ENCODE measurements at places on chromosomes 6 and 20.
A peak's percentile ranks its signal among the peaks of the same experiment; 100 is the strongest.

- peak; percentile 25 for DNase-seq
Measured at GRCh38 chr6:132933090-132933489, 118.7 kb downstream of the RPS12 start.

DNA sequence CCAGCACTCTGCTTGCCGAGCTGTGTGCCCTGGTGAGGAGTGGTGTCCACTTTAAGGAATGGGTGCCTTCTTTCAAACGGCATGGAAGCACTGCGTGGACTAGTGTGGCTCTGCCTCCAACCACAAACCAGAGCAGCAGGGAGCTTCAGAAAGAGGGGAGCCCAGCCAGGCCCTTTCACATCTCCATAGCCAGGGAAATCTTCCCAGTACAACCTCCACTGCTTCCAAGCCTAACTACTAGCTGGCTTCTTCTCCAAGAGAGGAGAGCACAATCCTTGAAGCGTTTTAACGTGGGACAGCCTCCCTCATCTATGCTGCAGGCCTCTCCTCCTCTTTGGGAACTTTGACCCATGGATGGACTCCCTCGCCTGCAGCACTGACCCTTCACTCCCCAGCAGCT lies 26.7 kb downstream of the TNXB start:
- DNase-seq: no peak

GRCh38 chr6:50655848-50656453 lies 57.4 kb upstream of the TFAP2D start:
- DNase-seq: no peak

DNA sequence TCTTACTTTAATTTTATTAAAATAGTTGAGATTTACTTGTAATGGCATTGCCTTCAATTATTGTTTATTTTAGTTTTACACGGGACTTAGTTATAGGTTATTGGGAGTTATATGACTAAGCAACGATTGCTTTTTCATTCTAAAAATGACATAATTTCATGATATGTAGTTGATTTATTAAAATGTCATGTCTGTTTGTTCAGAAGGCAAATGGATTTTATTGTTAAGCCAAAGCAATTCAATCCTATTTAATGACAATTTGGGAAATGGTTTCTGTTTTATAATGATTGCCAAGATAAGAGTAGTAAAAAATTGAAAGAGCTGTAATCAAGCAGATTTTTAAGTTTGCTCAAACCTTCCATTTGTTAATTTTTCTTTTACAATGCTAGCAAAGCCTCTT lies 74.7 kb downstream of the PHACTR2 start:
- no peak for DNase-seq

DNA sequence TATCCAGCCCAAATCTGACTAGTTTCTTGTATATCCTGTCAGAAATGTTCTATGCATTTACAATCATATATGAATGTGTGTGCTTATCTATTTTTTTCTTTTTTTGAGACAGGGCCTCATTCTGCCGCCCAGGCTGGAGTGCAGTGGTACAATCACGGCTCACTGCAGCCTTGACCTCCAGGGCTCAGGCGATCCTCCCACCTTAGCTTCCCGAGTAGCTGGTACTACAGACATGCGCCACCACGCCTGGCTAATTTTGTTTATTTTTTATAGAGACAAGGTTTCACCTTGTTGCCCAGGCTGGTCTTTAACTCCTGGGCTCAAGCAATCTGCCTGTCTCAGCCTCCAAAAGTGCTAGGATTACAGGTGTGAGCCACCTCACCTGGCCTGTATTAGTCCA lies 3.0 kb upstream of the RAB44 start:
- no peak for DNase-seq

DNA sequence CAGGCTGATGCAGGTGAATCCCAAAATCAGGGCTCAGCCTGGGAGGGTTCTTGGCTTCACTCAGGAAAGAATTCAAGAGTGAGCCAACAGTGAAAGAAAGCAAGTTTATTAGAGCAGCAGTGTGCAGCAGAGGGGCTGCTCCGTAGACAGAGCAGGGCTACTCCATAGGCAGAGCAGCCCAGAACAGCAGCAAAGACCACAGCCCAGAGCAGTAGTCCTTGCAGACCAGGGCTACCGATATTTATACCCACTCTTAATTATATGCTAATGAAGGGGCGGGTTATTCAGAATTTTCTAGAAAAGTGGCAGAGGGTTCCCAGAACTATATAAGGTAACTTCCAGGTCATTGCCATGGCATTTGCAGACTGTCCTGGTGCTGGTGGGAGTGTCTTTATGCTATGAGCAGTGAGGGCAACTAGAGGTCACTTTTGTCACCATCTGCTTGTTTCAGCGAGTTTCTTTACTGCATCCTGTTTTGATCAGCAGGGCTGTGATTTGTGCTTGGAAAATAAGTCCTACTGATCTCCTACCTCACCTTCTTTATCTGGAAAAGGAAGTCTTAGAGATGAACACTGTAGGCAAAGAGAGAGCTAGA lies 39.8 kb upstream of the PTPN1 start:
- no peak for DNase-seq

- DNase-seq: no peak
Measured at GRCh38 chr20:5592823-5593739, 157.1 kb upstream of the SHLD1 start.

DNA sequence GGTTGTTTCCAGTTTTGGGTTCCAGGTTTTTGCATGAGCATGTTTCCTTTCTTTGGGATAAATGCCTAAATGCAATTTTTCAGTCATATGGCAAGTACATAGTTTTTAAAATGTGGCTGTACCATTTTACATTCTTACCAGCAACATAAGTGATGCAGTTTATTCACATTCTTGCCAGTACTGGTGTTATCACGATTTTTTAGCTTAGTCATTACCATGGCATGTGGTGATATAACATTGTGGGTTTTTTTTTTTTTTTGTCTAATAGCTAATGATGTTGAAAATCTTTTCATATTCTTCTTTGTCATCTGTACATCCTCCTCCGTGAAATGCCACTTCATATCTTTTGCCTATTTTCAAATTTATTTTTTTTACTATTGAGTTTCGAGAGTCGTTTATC lies 2.9 kb upstream of the TDRD6 start:
- peak; percentile 44 for DNase-seq

- no peak for DNase-seq
Measured at GRCh38 chr20:20747298-20747697, 34.9 kb upstream of the RALGAPA2 start.

- peak; percentile 49 for DNase-seq
Measured at GRCh38 chr6:127515234-127515793, 3.8 kb downstream of the MTCL3 start.

GRCh38 chr6:7644417-7644816 lies 54.4 kb downstream of the SNRNP48 start:
- no peak for DNase-seq

- DNase-seq: peak; percentile 58
Measured at GRCh38 chr20:24993337-24994185, 1.0 kb upstream of the APMAP start.

DNA sequence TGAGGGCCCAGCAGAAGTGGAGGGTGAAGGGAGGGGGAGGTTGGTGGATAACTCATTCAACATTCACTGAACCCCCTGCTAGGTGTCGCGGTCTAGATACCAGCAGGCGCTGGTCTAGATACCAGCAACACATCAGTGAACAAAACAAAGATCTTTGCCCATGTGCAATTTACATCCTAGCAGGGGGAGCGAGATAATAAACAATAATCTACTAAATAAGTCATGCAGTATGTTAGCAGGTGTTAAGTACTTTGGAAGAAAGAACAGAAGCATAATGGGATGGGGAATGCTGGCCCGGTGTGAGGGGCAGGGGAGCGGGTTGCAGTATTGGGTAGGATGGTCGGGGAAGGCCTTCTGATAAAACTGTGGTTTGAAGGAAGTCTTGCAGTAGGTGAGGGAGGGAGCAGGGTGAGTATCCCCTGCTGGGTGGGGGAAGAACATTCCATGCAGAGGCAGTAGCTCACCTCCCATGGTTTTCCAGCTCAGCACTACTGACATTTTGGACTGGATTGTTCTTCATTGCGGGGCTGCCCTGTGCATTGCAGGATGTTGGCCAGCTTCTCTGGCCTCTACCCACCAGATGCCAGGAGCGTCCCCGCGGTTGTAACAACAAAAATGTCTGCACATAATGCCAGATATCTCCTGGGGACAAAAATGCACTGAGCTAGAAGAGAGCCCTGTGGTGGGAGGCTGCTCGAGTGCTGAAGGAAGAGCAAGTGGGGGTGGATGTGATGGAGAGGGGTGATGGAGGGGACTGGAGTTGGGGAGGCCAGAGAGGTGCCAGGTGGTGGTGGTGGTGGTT lies 117.3 kb downstream of the TOX2 start:
- no peak for DNase-seq

GRCh38 chr6:42142118-42142835 lies at the start of gene C6orf132:
TSS of gene C6orf132 (minus strand) at chr6:42142620. CDS start at chr6:42142444, 176 bp downstream.
- DNase-seq: peak; percentile 55

- no peak for DNase-seq
Measured at GRCh38 chr6:164889980-164890379, 419.4 kb downstream of the C6orf118 start.

DNA sequence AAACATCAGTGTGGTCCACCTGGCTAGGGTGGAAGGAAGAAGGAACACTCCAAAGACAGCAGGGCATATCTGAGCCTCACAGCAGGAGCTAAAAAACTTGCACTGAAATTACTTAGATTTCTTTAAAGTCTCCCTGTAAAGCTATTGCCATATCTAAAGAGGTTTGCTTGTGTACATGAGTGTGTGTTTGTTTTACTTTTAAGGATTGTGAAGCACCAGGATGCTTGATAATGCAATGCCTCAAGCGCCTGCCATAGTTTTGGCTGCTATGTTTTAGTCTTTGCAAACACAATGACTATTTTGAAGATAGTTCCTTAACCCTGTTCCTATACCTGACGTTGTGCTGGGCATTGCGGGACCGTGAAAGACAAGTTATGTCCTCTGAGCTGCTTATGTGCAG lies 65.0 kb downstream of the ID4 start:
- DNase-seq: no peak

- no peak for DNase-seq
Measured at GRCh38 chr6:87982134-87982533, 65.5 kb upstream of the SPACA1 start.

- no peak for DNase-seq
Measured at GRCh38 chr20:60237981-60238380, 279.8 kb downstream of the CDH26 start.

DNA sequence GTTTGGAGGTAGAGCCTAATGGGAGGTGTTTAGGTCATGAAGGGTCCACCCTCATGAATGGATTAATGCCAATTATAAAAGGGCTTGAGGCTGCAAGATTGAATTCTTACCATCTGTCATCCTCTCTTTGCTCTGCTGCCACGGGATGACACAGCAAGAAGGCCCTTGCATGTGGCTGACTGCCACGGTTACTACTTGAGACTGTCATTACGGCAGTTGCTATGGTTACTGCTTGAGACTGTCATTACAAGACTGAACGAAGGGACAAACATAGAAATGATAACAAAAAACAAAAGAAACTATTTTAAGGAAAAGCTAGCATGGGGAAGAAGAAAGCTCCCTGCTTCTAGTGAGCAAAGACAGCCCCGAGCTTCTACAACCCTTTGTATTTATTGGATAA lies 715.0 kb downstream of the TFAP2A start:
- DNase-seq: no peak

- DNase-seq: no peak
Measured at GRCh38 chr6:12069891-12070529, 57.9 kb downstream of the HIVEP1 start.

- no peak for DNase-seq
Measured at GRCh38 chr6:79201983-79202382, 32.5 kb downstream of the HMGN3 start.

- DNase-seq: peak; percentile 69
Measured at GRCh38 chr6:131923356-131923755, 27.8 kb downstream of the CCN2 start.

- peak; percentile 78 for DNase-seq
Measured at GRCh38 chr6:132053511-132053910, 102.3 kb upstream of the CCN2 start.

DNA sequence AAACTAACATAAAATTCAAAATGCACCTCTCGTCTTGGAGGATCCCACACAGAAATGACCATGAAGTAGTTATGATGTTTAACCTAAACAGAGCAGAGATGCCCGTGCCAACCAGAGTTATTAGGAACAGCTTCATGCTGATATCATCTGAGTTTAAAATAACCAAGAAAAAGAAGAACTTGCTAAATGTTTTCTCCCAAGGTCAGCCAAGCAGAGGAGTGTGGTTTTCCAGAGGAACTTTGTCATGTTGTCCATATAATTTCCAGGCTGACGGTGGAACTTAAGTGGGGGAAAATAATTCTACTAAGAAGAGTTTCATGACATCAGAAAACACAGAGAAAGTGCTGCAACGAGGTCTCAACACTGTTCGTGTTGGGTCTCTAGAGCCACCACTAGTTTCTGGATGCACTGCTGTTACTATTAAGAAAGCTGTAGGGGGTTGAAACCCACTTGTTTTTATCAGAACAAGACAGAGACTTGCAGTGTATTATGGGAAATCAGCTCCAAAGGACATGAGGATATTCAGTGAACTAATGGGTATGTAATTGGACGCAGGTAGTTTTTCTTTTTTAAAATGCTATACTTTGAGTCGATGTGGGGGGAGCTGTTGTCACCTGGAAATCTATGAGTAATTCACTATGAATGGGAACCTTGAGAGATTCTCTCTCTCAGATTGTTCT lies 5.2 kb downstream of the AGPAT4 start:
- no peak for DNase-seq

DNA sequence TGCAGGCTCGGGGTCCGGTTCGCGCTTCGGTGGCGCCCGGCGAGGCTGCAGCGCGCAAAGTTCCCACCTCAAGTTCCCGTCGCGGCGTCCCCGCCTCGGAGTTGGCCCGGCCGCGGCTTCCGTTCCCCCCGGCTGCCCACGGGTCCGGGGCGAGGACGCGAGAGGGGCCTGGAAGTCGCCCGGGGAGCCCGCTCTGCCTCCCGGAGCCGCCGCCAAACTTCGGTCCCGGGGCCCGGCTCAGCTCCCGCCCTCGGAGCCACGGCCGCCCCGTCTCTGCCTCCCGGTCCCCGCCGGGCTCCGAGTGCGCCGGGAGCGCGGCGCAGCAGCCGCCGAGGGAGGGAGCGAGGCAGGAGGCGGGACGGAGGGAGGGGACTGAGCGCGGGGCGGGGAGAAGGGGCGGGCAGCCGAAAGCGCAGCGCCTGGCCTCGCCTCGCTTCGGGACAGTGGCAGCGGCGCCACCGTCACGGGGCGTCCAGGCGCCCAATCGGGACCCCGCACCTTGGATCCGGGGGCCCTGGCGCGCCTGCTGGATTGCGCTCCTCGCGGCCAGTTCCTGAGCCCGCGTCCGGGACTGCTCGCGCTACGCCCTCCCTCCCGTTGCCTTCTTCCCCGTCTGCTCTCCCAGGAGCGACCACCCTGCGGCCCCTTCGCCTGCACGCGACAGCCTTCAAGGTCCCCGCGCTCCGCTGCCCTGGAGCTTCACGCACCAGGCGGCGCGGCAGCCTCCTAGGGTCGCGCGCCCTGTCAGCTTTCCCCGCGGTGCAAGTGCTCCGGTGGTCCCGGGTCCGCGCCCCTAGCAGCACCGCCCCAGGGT lies at the start of gene KCNG1:
Gene KCNG1 (minus strand): TSS at position 305 of the 814 bp plus-strand sequence. CDS start 12,769 bp downstream, outside the sequence.
- peak; percentile 90 for DNase-seq

GRCh38 chr6:119122336-119122735 lies 43.9 kb upstream of the FAM184A start:
- DNase-seq: no peak

DNA sequence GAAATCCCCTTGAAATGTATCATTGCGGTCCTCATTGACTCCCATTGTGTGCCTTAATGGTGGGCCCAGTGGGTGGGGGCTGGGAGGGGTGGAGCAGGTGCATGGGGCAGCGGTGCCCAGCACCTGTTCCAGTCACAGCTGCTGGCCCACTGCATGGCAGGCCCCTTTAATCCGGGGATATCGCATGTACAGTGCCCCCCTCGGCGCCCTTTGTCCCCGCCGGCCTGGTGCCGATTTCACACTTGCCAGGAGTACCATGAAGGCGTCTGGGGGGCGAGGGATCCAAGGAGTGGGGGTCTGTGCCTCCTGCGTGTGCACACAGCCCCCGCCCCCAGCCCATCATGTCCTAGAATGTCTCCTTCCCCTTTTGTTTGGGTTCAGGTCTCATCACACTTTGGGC lies 2.8 kb downstream of the SNAI1 start:
- DNase-seq: no peak
